ENCODE measurements at places on chromosomes 5 and 9.

DNA sequence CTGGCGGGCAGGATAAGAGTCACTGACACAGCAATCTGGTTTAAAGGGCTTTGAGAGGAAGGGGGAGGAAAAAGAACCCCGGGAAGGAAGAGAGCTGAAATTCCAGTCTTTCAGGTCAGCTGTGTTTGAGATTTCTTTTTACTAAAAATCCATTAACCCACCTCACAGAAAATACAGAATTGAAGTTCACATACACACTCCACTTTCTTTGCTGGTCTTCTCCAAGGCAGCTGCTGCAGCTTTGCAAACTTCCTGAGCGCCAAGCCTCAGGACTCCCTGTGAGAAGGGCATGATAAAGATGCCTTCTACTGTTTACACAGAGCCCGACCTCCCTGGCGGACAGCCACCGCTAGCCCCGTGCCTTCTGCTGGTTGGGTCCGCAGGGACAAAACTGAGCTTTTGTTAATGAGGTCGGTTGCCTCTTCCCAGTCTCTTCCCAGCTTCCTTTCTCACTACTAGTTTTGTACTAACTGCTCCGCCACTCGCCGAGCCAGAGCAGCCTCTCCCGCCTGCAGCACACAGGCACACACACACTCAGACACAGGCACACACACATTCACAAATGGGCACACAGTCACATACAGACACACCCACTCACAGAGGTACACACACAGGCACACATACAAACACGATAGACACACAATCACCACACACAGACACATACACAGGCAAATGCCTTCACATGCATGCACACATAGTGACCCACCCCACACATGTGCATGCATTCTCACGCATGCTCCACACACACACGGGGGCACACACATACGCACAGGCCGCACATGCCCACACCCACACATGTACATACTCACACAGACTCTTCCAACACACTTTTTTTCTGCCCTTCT, at the start of gene FREM1:
FREM1 (minus strand) TSS at position 468 of the 845 bp plus-strand sequence. CDS start 41,451 bp downstream, outside the sequence.
- DNase-seq = no peak

GRCh38 chr5:156716591-156717380, 133.3 kb upstream of the PPP1R2B start:
- DNase-seq = no peak

DNA sequence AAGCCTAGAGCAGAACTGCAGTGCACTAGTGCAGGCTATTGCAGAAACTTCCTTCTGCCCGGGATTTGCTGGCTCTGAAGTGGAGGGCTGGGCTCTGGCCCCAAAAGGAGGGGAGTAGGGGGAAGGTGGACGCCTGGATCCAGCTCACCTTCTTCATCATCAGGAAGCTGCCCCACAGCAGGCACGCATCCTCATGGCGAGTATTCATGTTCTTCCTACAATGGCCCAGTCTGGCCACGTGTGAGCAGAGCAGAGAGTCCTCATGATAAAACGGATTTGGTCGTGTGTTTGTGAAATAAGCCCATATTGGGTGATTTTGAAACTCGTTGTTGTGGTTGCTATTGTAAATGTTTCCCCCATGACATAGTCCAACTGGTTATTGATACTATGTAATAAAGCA, 8.2 kb upstream of the GLIPR2 start:
- DNase-seq = no peak

- no peak for DNase-seq
Measured at GRCh38 chr5:140227046-140227445, 52.1 kb downstream of the CYSTM1 start.

- no peak for DNase-seq
Measured at GRCh38 chr9:118269623-118270022, 565.4 kb downstream of the TLR4 start.

DNA sequence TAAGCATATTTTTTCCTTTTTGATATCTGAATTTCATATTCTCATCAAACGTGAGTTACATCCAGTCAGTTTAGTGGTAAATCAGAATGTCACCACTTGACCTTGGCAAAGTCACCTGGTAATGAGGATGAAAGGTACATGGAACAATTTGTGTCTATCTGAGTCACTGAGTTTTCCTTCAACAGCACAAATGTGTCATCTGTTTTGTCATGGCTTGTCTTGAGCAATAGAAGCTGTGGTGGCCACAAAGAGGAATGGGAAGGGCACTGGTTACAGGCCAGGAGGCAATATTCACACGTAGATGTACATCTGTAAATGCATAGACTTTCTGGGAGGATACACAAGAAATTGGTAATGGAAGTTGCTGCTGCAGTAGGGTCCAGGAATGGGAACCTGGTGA, 8.4 kb upstream of the ZNF474 start:
- DNase-seq = no peak

DNA sequence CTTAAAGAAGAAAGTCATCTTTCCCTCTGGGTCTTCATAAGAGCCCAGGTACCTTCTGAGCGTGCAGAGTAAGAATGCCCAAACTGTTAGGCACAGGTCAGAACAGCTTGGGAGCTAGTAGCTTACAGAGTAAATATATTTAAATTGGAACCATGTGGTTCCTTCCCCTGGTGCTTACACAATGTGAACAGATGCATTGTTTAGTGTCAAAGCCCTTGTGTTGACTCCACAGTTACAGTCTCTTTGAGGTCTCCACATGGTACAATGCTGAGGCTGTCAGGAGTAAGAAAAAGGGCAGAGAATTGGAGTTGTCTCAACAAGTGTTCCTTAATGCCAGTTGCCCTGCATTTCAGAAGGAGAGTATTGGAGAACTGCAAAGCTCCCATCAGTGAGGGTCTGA, 188.5 kb downstream of the PAPPA start:
- no peak for DNase-seq

DNA sequence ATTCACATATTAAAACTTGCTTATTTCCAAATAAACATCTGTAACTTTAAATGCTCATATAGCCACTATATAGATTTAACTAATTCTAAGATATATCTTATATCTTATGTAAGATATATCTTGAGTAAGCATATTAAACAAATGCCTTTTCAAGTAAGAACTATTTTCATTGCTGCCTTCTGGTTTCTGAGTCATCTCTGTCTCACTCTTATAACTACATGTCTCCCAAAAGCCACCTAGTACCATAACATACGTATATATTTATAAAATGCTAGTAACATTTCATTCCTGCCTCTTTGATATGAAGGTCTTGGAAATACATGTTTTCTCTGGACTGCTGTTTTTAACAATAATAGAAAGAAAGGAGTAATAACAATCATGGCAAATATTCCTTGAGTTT, 429.5 kb downstream of the DTWD2 start:
- DNase-seq = no peak

DNA sequence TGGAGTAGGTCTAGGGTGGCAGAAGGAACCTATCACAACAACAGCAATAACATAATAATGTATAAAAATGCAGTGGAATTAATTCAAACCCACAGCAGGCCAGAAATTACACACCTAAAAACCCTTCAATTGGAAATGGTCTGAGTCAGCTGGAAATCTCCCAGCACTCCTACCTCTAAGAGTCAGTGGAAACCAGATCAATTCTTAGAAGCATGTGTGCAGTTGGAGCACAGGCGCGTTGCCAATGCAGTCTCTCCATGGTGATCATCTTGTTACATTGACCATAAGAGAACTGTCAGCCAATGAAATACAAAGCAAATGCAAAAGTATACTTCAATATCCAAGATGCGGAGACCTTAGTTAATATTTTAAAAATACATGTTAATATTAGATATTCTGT, 15.1 kb upstream of the CSNK1G3 start:
- no peak for DNase-seq

- no peak for DNase-seq
Measured at GRCh38 chr9:11892401-11892800, 800.8 kb upstream of the TYRP1 start.

- DNase-seq = no peak
Measured at GRCh38 chr9:136687721-136688223, 515 bp upstream of the AGPAT2 start.

GRCh38 chr9:78997296-78997695, 574.5 kb upstream of the TLE4 start:
- no peak for DNase-seq

DNA sequence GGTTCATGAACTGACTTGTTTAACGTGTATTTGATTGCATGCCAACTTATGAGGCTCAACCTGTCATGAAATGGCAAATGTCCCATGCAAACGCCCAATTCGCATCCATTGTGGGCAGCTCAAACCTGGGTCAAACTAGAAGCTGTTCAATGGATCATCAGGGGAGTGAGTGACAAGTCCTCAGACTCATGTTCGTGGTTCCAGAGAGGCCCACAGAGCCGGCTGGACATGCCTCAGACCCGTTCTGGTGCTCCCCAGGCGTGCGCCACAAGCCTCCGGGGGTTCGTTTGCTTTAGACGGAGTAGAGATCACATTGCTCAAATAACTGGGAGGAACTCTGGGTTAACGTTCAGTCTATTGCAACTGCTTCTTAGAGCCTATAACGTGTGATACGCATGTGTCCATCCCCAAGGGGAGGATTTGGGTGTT, 15.0 kb downstream of the GFI1B start:
- no peak for DNase-seq

- DNase-seq = no peak
Measured at GRCh38 chr9:111916234-111916645, 19.6 kb downstream of the UGCG start.

DNA sequence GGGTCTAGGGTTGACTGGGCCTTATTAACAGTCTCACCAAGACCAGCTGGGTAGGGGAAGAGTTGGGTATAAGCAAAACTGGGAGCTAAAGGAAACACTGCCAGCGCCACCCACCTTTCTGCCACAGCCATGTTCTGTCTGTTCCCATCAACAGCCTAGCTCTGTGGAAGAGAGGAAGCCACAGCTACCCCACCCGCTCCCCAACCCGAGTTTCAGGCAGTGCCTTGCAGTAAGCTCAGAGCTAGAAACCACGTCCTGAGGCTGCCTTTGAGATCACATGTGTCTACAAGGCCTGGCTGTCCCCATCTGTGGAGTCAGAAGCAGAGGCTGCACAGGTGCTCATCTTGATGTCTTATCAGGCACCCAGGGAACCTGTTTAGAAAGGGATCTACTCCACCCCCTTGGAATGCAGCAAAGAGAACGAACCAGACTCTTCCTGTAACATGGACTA, 15.3 kb downstream of the HNRNPH1 start:
- no peak for DNase-seq

- DNase-seq = no peak
Measured at GRCh38 chr9:129310666-129311350, 132.7 kb upstream of the IER5L start.

- DNase-seq = no peak
Measured at GRCh38 chr5:10866913-10867312, 105.9 kb upstream of the DAP start.

DNA sequence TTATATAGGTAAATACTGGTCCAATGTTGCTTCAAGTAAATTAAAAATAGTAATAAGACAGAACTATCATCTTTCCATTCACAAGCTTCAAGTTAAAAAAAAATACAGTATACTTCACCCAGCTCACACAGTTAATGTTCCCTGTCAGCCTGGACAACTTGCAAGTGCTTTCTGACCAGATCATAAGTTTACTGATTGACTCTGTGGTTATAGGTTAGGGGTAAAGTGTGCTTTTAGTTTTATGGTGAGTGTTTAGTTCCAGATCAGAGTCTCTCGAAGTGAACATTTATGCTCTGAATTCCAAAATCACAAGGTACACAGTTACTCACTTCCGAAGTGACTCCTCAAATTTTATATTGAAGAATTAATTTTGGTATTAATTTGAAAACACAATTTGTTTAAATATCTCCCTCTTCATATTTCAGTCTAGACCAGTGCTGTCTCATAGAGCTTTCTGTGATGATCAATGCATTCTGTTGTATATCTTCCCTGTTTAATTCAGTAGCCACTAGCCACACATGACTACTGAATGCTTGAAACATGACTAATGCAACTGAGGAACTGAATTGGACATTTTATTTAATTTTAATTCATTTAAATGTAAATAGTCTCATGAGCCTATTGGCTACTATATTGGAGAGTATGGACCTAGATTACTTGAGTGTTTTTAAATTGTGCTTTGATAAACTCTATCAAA, 90.7 kb downstream of the MEF2C start:
- DNase-seq = no peak

- DNase-seq = no peak
Measured at GRCh38 chr9:86077276-86077675, 22.1 kb downstream of the GOLM1 start.

DNA sequence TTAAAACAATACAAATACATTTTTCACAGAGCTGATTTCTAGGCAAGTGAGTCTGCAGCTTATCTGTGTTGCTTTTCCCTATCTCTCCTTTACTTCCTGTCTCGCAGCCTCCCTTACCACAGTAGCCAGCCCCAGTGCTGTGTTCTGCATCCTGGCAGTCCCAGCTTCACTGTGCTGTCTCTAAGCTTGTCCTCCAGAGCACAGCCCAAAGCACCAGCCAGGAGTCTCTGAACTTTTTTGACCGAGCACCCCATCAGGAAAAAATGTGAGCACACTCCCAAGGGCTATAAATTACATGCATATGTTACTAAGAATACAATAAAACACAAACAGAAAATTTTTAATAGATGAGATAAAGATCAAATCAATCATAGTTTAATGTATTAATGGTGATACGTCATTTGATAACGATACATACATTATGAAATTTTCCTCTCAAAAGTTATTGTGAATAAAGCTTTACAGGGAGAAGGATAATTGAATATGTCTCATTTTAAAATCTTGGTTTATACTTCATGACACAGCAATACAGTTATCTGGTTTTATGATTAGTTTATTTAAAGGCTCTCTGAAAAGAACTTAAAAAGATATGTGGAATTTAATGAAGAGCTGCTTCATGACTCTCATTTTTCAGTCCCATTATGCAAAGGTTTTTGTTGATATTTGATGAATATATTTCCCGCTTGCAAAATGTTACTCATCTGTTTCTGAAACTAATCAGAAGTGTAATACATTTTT, 7.3 kb upstream of the RHOBTB3 start:
- DNase-seq = no peak

GRCh38 chr5:77635067-77635916, 3.2 kb downstream of the OTP start:
- no peak for DNase-seq

GRCh38 chr9:91864380-91864779, 85.6 kb downstream of the ROR2 start:
- no peak for DNase-seq

DNA sequence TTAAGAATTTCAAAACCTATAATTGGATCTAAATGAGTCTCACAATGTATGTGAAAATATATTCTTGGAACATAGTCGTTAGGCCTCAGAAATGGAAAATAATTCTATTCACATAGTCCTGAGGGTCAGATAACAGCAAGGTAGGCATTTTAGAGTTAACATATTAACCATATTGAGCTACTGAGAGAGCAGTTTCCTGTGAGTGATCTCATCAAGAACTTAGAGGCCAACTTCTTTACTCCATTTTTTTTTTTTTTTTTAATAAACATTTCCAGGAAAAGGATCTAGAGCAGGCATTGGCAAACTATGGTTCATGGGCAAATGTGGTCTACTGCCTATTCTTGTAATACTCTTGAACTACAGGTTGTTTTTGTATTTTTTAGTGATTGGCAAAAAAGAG, 26.6 kb downstream of the RAB24 start:
- DNase-seq = no peak

All from stimulated activated CD4-positive, alpha-beta T cell treated with anti-CD3 and anti-CD28 coated beads, Interleukin-1b, Interleukin-23, amount 100 ng/mL, for 4 hours (primary cell).